ENCODE measurements at places on chromosomes 2 and 18.

- DNase-seq = no peak
Measured at GRCh38 chr2:236879416-236879963, 206.2 kb upstream of the COPS8 start.

- DNase-seq = no peak
Measured at GRCh38 chr2:191178806-191179514, 28.2 kb upstream of the STAT4 start.

- peak; percentile 95 for DNase-seq
Measured at GRCh38 chr2:136141510-136142149, 23.7 kb upstream of the CXCR4 start.

GRCh38 chr18:80147037-80147417, 38.0 kb downstream of the ADNP2 start:
- DNase-seq = no peak

DNA sequence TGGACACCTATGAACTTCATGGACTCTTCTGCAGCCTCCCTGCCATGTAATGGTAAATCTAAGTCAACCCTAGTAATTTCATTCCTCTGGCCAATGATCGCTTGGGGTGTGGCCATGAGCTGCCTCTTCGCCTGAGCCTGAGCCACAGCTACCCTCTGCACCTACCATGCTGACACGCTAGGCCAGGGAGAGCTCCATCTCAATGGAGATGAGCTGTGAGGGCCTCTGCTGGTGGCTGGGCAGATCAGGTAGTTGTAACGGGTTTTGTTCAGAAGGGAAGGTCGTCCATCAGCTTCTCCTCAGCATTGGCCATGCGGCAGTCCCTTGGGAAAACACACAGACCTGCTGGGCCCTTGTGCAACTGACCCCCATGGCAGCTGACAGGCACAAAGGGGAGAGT, 24.4 kb downstream of the MPHOSPH10 start:
- DNase-seq = no peak

- DNase-seq = no peak
Measured at GRCh38 chr2:222025881-222026271, 272.9 kb downstream of the PAX3 start.

GRCh38 chr2:27903018-27903417, 12.5 kb downstream of the BABAM2 start:
- no peak for DNase-seq

DNA sequence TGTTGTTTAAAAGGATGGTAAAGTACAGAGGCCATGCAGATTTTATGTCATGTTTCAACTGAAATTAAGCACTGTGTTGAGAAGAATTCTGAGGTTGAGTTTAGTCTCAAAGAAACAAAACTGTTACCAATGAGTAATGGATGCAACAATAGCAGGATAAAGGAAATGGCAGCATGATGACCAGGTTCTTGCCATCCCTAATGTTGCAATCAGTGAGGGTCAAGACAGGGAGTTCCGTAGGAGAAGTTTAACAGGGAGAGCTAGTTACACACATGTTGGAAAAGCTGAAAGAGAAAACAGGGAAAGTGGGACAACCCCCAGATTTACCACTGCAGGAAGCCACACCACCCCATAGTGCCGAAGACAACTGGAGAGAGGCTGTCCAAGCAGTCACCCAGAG, 343.8 kb upstream of the EPHA4 start:
- DNase-seq = no peak

DNA sequence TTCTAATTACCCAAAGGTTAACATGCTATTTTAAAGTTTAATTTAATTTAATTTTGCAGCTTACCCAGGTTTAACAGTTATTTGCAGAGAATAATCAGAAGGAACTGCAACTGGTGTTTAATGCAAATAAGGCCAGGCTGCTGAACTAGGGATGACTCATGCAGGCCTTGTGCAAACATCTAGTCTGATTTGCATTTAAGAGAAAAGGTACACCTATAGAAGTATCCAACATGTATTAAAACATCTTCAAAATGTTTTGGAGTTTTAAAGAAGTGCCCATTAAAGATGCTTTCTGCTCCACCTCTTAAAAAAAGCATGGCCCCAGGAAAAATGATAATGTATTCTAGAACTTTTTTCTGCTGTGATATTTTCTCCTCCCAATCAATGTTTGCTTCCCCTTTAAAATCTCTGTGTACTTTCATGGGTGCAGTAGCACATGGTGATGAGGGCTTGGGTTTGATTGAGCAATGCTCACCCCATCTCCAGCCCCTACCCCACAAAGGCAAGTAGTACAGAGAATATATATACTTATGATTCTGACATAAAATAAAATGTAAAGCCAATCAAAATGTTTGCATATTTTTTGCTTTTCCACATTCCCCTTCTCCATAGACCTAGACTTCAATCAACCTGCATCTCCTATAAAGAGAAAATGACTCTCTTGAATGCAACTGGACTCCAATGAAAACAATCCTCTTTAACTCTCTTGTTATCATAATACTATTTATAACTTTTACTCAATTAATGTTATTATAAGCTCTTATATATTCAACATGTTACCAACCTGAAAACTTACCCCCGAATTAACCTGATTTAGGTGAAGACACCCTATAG, 54.1 kb downstream of the ATP8B1 start:
- DNase-seq = no peak

GRCh38 chr2:100884145-100884621, 64.2 kb downstream of the NPAS2 start:
- no peak for DNase-seq

DNA sequence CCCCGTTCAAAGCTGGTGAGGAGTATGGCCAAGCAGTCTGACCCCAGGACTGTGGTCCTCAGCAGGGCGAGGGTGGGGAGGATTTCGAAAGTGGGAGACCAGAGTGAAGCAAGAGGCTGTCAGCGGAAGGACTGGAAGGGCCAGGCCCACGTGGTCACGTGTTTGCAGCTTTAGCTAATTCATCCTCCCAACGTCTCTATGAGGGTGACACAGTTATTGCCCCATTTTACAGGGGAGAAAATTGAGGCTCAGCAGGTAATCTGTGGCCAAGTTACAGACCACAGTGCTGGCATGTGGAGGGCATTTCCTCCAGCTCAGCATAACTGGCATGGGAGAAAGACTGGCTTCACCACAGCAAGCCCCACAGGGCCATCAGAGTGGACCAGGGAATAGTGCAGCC, 45.4 kb upstream of the LTBP1 start:
- no peak for DNase-seq

GRCh38 chr2:98583816-98584618, 24.3 kb downstream of the COA5 start:
- no peak for DNase-seq

GRCh38 chr18:25457601-25458000, 105.6 kb upstream of the ZNF521 start:
- no peak for DNase-seq

GRCh38 chr18:47168913-47169312, 7.3 kb downstream of the IER3IP1 start:
- no peak for DNase-seq

- DNase-seq = no peak
Measured at GRCh38 chr2:226439337-226439736, 360.3 kb downstream of the IRS1 start.

- DNase-seq = no peak
Measured at GRCh38 chr2:96924775-96925747, 55.2 kb upstream of the SEMA4C start.

DNA sequence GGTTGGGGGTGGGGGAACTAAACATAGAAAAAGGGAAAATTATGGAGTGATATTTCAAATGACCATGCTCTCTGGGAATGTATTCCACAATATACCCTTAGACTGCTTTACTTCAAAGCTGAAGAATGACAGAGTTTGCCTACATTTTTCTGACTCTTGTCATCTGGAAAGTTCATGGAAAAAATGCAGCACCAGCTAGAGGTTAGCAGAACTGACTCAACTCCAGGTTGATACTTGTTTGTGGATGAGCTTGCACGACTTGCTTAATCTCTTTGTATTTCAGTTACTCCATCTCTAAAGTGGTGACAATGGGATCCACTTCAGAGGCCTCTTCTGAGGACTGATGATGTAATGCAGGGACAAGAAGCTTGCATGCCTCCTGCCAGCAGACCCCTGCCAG, 824.0 kb upstream of the ID2 start:
- DNase-seq = no peak

- no peak for DNase-seq
Measured at GRCh38 chr2:143431316-143431715, 302.1 kb downstream of the ARHGAP15 start.

GRCh38 chr2:64858541-64859311, 130.5 kb upstream of the SLC1A4 start:
- DNase-seq = no peak

GRCh38 chr2:64604155-64604554, 49.6 kb downstream of the SERTAD2 start:
- no peak for DNase-seq

DNA sequence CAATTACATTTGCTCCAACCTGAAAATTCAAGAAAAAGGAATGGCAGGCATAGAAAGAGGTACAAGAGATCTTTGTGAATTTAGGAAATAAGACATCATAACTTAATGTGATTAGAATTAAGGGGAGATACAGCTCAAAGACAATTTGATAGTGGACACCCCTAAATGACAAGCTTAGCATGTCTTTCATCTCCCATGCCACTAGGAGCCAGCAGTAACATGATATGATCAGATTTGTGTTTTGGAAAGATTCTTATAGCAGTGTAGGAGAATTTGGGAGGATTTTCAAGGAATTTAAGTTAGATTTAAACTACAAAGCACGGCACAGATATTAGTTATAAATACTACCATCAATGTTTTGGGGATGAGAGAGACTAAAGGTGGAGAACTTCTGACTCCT, 340.8 kb downstream of the RDH14 start:
- DNase-seq = no peak

- no peak for DNase-seq
Measured at GRCh38 chr18:35918564-35918963, 53.9 kb upstream of the RMP24 start.

DNA sequence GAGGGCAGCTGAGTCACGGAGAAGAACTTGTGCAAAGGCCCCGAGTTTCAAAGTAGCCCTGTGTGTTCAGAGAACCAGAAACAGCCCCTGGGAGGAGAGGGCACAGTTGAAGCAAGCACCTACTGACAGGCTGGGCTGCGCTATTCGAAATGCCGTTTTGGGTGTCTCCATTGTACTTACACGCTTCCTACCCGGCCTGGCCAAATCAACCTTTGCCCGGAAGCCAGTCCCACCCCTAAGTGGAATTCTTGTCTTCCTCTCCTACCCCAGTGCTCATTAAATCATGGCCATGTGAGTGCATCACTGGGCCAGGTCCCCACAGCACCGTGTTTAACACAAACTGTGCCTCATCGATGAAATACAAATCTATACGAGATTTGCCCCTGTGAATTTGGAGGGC, 6.0 kb downstream of the DIPK1C start:
- no peak for DNase-seq

GRCh38 chr2:206432193-206433082, 10.9 kb upstream of the ADAM23 start:
- DNase-seq = no peak

- no peak for DNase-seq
Measured at GRCh38 chr2:233029321-233029720, 3.2 kb upstream of the NEU2 start.

GRCh38 chr2:95001051-95001562, 24.4 kb upstream of the MAL start:
- no peak for DNase-seq

GRCh38 chr2:63743170-63743981, 98.3 kb upstream of the UGP2 start:
- no peak for DNase-seq

DNA sequence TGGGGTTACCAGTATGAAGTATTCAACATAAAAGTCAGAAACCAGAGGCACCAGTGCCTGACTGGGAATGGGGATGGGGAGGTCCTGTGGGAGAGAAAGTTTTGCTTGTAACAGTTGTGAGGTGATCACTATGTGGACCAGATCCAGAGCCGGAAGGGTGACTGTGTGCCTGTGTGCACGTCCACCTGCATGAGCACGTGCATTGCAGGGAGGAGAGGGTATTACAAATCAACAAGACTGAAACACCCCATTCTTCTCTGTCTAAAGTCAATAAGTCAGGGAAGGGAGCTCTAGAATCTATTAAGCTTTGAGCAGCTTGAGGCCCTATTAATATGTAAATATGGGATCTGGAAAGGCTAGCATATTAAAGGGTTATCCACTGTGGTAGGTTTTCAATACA, 241.0 kb upstream of the ACVR2A start:
- no peak for DNase-seq

DNA sequence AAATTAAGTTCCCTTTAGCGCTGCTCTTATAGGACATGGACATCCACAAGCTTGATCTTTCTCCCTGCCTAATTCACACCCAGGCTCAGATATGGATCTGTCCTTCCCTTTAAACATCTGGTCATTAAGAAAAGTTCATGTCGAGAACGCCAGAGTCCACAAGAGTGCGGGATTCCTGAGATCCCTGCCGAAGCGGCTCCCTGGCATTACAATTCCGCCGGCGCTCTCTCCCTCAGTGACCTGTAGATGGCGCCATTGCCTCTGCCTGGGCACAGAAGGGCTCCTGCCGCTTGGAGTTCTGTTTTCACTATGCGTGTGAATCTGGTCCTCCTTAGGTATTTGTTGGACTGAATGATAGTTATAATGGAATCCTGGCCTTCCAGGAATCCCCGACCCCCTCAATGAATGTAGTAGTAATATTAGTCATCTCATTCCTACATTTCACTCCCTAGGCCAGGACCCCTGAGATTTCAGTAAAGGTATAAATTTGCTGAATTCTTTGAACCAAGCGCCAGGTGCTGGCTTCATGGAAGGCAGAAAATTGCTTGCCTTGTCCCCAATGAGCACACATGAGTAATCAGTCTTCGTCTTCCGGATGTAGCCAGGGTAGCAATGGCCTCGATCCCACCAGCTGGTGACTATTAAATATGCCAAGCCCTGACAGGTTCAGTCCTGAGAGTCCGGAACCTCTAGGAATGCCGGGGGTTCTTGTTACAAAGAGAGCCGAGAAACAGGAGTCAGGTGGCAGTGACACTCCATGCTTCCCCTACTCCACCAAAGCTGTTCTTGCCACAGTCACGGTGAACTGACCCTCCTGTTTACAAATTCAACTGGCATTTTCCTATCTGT, 26.4 kb upstream of the CD207 start:
- DNase-seq = peak; percentile 66

GRCh38 chr2:182625814-182626213, 90.2 kb upstream of the DNAJC10 start:
- DNase-seq = peak; percentile 75

DNA sequence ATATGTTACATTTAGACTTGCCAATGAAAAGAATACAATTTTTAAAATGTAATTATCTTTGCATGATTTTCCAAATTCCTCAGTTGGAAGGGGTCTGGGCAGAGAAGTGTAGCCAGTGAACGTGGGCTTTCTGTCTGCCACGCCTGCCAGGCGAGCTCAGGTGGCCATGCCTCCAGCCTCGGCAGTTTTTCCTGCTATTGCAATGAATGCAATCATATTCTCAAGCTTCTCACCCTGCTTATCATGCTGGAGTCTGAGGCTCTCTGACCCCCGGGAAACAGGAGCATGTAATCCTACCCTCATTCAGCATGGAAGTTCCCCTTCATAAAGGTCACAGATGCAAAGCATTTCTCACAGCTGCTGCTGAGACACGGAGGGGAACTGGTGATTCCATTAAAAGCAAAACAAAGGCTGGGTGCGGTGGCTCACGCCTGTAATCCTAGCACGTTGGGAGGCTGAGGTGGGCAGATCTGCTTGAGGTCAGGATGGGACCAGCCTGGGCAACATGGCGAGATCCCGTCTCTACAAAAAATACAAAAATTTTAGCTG, 154.8 kb downstream of the MBP start:
- peak; percentile 19 for DNase-seq

GRCh38 chr2:240468303-240469238, 33.1 kb downstream of the GPC1 start:
- DNase-seq = no peak

All from NCI-H2171 (cell line).